ENCODE measurements at places on chromosomes 7 and 10. TPM values are rescaled to one million over a fixed set of nuclear protein-coding genes. Genes with fewer than 3 reads are reported as not detected.

C7orf57 gene
- 0.46 TPM for total RNA-seq

EPO gene
- not detected for total RNA-seq

DNAAF5 gene
- total RNA-seq: 31.5 TPM

TWIST1 gene
- 1.2 TPM for total RNA-seq

SORCS3 gene
- not detected for total RNA-seq

MEOX2 gene
- not detected for total RNA-seq

- no peaks in the 10 kb centered on the region for H3K36me3 ChIP-seq
- peak overlapping the region; percentile 14 for H3K4me3 ChIP-seq
- peak; percentile 57 for DNase-seq
- peak overlapping the region; percentile 68 for H3K27ac ChIP-seq
- H3K27me3 ChIP-seq: peaks cover 5% of the 10 kb centered on the region
These were observed 81.0 kb upstream of the PRSS58 start for GRCh38 chr7:142338633-142339501.

- H3K36me3 ChIP-seq: no peaks in the 10 kb centered on the region
- DNase-seq: no peak
- H3K27me3 ChIP-seq: no peaks in the 10 kb centered on the region
- no peaks in the 10 kb centered on the region for H3K4me1 ChIP-seq
These were observed 23.9 kb downstream of the RNF133 start for GRCh38 chr7:122675011-122675410.

GRCh38 chr10:62582804-62583208 is 208.6 kb downstream of the ZNF365 start:
- H3K4me1 ChIP-seq: no peaks in the 10 kb centered on the region
- no peak for DNase-seq
- peaks cover 8% of the 10 kb centered on the region for H3K27me3 ChIP-seq

DNA sequence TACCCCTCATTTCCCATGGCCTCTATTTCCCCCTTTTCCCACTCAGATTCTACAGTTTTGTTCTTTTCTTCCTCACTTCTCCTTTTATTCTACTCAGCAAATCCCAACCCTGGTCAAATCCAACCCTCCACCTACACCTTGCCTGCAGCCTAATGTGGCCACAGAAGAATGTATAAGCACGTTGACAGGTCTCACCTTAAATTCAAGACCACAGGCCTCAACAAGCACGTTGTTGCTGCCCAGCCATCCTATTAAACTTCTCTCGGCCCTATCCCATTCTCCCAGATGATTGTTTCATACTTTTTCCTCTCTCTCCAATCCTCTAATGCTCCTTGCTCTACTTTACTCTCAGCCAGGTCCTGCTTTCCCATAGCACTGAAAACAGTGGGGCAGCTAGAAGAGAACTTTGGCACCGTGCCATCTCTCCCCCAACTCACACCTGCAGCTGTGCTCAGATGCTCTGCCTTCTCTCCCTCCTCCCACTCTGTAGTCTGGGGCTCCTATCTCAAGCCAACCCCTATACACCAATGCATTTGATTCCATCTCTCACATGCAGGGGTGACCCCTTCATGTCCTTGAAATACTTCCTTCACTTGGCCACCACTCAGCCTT is 6.8 kb upstream of the EIF3A start:
- H3K4me1 ChIP-seq: peaks cover 31% of the 10 kb centered on the region
- H3K36me3 ChIP-seq: no peaks in the 10 kb centered on the region
- no peak overlapping the region for H3K27ac ChIP-seq
- no peak overlapping the region for H3K4me3 ChIP-seq

DNA sequence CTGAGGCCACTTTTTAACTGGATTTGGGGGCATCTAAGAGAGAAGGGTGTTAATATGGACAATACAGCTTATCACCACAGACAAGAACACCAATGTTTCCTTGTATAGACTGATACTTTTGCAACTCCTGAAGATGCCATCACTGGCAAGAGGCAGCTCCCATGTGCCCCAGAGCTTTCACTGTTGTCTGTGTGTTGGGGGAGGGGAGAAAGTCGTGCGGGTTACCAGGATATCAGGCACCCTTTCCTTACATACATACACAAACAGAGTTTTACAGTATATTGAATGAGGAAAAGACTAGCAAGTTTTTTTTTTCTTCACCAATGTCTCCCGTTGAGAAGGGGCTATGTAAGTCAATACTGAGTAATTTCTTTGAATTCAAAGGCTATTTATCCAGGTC is 4.1 kb upstream of the DLX6 start:
- no peak overlapping the region for H3K4me3 ChIP-seq
- DNase-seq: no peak
- H3K36me3 ChIP-seq: no peaks in the 10 kb centered on the region

GRCh38 chr7:120233338-120233737 is 39.6 kb upstream of the KCND2 start:
- no peak overlapping the region for H3K4me3 ChIP-seq
- H3K27ac ChIP-seq: no peak overlapping the region
- DNase-seq: no peak
- H3K27me3 ChIP-seq: no peaks in the 10 kb centered on the region

DNA sequence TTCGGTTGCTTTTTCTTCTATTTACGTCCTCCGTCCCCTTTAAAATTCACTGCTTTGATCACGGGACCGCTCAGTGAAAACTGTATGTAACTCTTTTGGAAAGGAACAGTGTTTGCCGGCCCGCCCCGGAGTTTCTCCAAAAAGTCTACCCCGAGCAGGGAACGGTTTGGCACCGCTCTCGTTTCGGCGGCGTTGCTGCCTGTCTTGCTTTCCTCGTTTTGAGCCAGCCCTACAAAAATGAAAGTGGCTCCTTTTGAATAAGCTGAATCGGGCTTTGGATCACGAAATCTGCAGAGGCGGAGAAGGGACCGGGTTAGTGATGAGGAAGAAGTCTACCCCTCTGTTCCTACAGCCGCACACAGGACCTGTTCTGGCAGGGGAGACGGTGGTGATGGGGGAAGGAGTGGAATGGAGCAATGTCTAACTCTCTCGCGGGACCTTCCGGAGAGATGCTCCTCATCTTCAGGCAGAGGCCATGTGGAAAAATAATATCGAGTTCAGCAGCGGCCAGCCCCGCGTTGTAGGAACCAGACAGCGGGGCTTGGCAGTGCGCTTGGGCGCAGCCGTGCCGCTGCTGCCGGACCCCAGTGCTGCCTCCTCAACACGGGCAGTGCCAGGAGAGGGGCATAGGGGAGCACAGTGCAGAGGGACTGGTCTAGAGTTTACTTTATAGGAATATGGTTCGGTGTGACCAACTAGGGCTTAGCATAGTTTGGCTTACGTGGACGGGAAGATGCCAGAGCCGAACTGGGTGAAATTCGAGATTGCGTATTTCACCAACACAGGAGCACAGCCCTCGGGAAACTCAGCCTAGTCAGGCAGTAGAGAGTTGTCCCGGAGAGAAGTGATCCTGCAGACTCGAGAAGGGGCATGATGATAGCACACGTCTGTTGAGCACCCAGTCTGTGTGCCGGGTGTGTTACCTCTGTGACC is 1.4 kb downstream of the HTRA1 start:
- peak overlapping the region; percentile 63 for H3K4me3 ChIP-seq
- no peaks in the 10 kb centered on the region for H3K36me3 ChIP-seq
- peaks cover 9% of the 10 kb centered on the region for H3K4me1 ChIP-seq
- H3K27ac ChIP-seq: no peak overlapping the region

GRCh38 chr10:117175215-117175900 is 21.9 kb upstream of the KCNK18 start:
- H3K4me1 ChIP-seq: peaks cover 22% of the 10 kb centered on the region
- H3K27me3 ChIP-seq: peaks cover 32% of the 10 kb centered on the region
- H3K27ac ChIP-seq: peak overlapping the region; percentile 70
- H3K4me3 ChIP-seq: peak overlapping the region; percentile 76

- H3K27ac ChIP-seq: no peak overlapping the region
- no peak for DNase-seq
- no peak overlapping the region for H3K4me3 ChIP-seq
- peaks cover 13% of the 10 kb centered on the region for H3K27me3 ChIP-seq
- H3K4me1 ChIP-seq: no peaks in the 10 kb centered on the region
These were observed 80.3 kb downstream of the KIAA1217 start for GRCh38 chr10:24289235-24289634.

Data from activated CD4-positive, alpha-beta T cell treated with anti-CD3 and anti-CD28 coated beads for 36 hours (primary cell).